SJSA1 (cell line): ENCODE measurements at places on chromosomes 6 and 20.

DNA sequence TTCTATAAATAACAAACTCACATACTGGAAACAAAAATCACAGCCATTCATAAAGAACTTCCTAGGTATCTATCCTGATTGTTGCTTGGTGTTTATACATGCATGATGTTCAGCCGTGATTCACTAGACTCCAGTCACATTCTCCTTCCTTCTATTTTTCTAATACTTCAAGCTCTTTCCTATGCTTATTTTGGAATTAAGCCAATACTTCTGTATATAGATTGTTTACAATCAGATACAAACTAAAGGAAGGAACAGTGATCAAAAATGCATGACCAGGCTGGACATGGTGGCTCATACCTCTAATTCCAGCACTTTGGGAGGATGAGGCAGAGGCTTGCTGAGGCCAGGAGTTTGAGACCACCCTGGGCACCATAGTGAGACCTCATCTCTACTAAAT, 377.5 kb upstream of the IRAK1BP1 start:
- H3K4me1 ChIP-seq, result peaks cover 23% of the 10 kb centered on the region
- H3K36me3 ChIP-seq, result no peaks in the 10 kb centered on the region
- no peak overlapping the region for H3K4me3 ChIP-seq

- no peak for DNase-seq
- no peaks in the 10 kb centered on the region for H3K36me3 ChIP-seq
- H3K27me3 ChIP-seq, result no peaks in the 10 kb centered on the region
- no peak overlapping the region for H3K4me3 ChIP-seq
- H3K27ac ChIP-seq, result no peak overlapping the region
Observed at GRCh38 chr6:53691667-53692133, 26.1 kb upstream of the KLHL31 start.

DNA sequence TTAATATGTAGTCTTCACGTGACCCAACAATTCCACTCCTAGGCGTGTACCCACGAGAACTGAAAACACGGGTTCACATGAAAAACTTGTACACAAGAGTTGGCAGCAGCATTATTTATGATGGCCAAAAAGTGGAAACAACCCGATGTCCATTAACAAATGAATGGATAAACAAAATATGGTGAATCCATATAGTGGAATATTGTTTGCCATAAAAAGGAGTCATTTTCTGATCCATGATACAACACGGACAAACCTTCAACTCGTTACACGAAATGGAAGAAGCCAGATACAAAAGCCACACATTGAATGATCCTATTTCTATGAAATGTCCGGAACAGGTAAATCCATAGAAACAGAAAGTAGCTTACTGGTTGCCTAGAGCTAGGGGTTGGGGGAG, 78.4 kb downstream of the BMP7 start:
- no peaks in the 10 kb centered on the region for H3K27me3 ChIP-seq
- no peak overlapping the region for H3K4me3 ChIP-seq
- peaks cover 45% of the 10 kb centered on the region for H3K4me1 ChIP-seq
- H3K36me3 ChIP-seq, result no peaks in the 10 kb centered on the region
- DNase-seq, result no peak

GRCh38 chr20:37657924-37658804, 35.7 kb upstream of the CTNNBL1 start:
- DNase-seq, result no peak
- H3K27me3 ChIP-seq, result peaks cover 31% of the 10 kb centered on the region
- no peaks in the 10 kb centered on the region for H3K4me1 ChIP-seq
- no peaks in the 10 kb centered on the region for H3K36me3 ChIP-seq
- H3K27ac ChIP-seq, result no peak overlapping the region
- no peak overlapping the region for H3K4me3 ChIP-seq

DNA sequence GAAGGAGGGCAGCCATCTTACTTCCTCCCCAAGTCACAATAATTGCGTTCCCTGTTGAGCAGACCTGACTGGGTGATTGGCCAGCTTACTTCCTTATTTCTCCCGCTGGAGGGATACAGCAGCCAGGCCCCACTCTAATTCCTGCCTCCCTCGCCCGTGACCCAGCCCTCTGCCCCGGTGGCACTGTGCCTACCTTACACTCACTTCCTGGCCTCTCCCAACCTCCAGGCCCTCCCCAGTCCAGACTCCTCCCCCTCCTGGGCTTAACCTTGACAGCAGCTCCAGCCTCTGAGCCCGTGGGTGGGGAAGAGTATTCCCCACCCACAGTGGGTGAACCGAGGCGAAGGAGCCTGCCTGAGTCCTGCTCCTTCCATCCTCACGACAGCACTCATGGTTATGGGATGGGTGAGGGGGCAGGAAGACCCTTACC, 3.0 kb downstream of the BAK1 start:
- no peak overlapping the region for H3K4me3 ChIP-seq
- H3K4me1 ChIP-seq, result peaks cover 13% of the 10 kb centered on the region
- H3K27me3 ChIP-seq, result no peaks in the 10 kb centered on the region
- DNase-seq, result no peak
- H3K36me3 ChIP-seq, result peaks cover 52% of the 10 kb centered on the region

GRCh38 chr6:169803271-169803811, 51.9 kb downstream of the ERMARD start:
- no peak overlapping the region for H3K4me3 ChIP-seq
- H3K4me1 ChIP-seq, result no peaks in the 10 kb centered on the region
- no peak overlapping the region for H3K27ac ChIP-seq
- H3K27me3 ChIP-seq, result peaks cover 2% of the 10 kb centered on the region; the same call in 1 of the 2 replicates
- DNase-seq, result no peak
- no peaks in the 10 kb centered on the region for H3K36me3 ChIP-seq

DNA sequence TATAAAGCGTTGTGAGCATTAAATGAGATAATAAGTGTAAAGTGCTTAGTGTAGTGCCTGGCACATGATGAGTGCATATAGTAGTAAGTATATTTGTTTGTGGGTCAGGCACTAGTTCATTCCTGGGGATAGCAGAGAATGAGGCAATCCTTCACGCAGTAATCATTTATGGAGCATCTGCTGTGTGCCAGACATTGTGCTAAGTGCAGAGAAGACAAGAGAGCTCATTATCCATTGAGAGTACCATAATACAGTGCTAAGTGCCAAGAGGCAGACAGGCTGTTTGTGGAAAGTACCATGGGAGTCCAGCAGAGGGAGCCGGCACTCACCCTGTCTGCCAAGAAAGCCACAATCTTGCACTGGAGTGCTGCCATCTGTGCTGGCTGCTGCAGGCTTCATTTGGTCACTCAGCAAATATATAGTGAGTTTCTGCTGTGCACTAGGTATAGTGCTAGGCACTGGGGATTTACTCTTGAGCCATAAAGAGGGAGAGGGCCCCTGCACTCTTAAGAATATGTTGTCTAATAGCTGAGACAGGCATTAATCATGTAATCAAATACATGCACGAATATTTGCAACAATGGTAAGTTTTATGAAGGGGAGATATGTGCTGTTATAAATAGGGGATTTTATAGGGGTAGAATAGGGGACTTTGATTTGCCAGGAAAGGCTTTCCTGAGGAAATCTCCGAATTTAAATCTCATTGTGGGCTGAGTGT, 12.9 kb upstream of the MROH8 start:
- H3K4me1 ChIP-seq, result no peaks in the 10 kb centered on the region
- no peaks in the 10 kb centered on the region for H3K27me3 ChIP-seq
- no peak overlapping the region for H3K4me3 ChIP-seq
- DNase-seq, result peak; percentile 59
- no peak overlapping the region for H3K27ac ChIP-seq

- peaks cover 54% of the 10 kb centered on the region for H3K4me1 ChIP-seq
- H3K27me3 ChIP-seq, result no peaks in the 10 kb centered on the region; the same call in 1 of the 2 replicates
- no peak for DNase-seq
Observed at GRCh38 chr6:71289802-71290175, 1.2 kb downstream of the OGFRL1 start.

- H3K27ac ChIP-seq, result no peak overlapping the region
- H3K27me3 ChIP-seq, result no peaks in the 10 kb centered on the region
- no peaks in the 10 kb centered on the region for H3K36me3 ChIP-seq
- H3K4me3 ChIP-seq, result no peak overlapping the region
- DNase-seq, result no peak
Observed at GRCh38 chr6:11762794-11763459, 15.7 kb downstream of the ADTRP start.

DNA sequence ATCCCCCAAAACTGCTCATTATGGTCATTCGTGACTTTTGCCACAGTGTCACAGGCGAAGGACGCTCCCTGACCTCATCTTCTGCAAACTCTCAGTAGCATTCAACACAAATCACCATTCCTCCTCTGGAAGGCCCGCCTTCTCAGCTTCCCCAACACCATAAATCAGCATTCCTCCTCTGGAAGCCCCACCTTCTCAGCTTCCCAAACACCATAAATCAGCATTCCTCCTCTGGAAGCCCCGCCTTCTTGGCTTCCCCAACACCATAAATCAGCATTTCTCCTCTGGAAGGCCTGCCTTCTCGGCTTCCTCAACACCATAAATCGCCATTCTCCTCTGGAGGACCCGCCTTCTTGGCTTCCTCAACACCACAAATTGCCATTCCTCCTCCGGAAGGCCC, 288.0 kb upstream of the AGPAT4 start:
- no peak overlapping the region for H3K4me3 ChIP-seq
- no peak overlapping the region for H3K27ac ChIP-seq
- no peak for DNase-seq
- H3K4me1 ChIP-seq, result no peaks in the 10 kb centered on the region
- no peaks in the 10 kb centered on the region for H3K27me3 ChIP-seq

GRCh38 chr20:47544240-47544639, 42.6 kb downstream of the NCOA3 start:
- peaks cover 39% of the 10 kb centered on the region for H3K4me1 ChIP-seq
- no peak overlapping the region for H3K4me3 ChIP-seq
- H3K27ac ChIP-seq, result no peak overlapping the region
- DNase-seq, result peak; percentile 52
